ENCODE measurements at places on chromosomes 2 and 18.

GRCh38 chr2:15223887-15224286 lies 337.2 kb downstream of the NBAS start:
- peak; percentile 8 for DNase-seq

DNA sequence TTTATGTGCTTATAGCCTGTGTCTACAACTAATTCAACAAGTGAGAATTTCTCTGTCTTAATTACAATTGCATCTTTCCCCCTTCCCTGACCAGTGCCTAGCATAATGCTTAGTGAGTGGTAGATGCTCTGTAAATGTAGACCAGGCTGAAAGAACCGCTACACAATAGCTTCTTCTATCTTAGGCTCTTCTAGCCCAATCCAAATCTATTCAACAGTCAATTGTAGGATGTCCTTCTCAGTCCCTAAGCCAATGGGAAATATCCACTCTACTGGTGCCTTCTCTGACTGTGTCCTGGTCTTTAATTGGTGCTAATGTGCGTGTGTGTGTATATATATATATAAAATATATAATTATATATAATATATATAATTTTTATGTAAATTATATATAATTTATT lies 34.1 kb upstream of the GCC2 start:
- no peak for DNase-seq

DNA sequence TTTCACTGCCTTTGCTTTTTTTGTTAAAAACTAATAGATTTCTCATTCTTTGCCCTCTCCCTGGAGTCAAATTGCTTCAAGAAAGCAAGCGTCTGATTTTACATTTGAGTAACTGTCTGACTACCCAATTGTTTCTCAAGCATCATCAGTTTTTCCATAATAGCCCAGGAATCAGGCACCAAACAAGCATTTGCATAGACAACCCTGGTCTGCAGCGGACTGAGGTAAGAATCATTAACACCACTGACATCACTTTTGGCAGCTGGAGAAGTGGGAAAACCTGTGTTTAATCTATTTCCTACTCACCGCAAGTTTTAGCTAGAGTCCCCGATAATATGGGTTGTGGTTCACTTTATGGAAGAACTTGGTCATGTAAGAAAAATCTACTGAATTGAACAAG lies 55.7 kb downstream of the IRS1 start:
- DNase-seq, result no peak

- DNase-seq, result peak; percentile 70
Measured at GRCh38 chr2:121071034-121071504, 213.9 kb downstream of the TFCP2L1 start.

GRCh38 chr2:127324635-127325034 lies 30.7 kb upstream of the ERCC3 start:
- peak; percentile 45 for DNase-seq

DNA sequence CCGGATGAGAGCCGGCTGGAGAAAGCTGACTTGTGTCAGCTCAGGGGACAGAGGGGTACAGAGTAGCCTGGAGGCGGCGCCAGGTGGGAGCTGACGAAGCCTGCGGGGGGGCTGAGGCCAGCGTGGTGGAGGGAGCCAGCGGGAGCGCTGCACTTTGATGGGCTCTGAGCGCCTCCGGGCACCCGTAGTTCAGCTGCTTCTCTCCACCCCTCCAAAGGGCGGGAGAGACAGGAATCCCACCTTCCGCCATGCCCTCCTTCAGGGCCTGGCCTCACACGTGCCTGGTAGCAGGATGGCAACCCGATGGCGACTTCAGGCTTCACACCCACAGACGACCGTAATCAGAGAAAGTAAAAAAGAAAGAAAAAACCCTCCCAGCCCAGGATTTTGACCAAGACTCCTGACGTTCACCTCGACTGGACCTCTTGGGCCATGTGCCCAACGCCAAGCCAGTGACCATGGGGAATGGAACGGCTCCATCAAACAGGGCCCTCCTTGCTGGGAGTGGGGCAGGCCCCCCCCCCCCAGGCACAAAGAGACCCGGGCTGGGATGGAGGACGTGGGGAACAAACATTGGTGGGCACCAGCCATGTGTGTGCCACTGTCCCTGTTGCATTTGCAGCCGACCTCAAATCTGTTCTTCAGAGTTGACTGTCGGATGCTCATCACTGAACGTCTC lies 60.7 kb upstream of the ASAP2 start:
- DNase-seq, result no peak

DNA sequence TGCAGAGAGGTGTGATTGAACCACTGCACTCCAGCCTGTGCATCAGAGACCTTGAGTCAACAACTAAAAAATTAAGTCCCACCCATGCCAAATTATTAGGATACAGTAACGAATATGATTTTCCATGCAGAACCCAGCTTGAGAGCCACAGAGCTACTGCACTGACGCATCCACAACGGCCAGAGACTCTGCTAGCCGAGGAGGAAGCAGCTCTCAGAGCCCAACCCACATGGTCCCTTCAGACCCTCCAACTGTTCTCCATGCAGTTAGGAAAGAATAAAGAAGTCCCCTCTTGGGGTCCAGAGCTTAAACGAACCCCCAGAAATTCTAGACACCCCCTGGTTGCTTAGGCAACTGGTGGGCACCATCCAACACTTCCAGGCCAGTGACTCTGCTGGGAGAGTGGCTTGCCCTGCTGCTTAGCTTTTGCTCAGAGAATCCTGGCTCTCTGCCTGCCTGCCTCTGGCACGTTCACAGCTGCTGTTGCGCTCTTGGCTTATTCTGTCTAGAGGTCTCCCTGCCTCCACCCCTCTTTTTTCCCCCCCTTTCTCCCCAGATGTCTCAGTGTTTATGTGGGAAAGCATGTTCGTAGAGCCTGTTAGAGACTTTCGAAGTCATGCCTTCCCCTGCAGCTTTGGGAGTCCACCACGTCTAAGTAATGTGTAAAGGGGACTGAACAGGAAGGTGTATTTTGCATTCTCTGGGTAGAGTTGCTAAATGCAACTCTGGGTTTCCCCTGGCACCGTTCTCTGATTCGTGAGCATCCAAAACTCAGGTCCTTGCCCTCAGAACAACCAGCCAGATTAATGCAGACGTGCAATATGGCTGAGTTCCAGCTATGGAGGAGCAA lies 26.0 kb upstream of the SP3 start:
- DNase-seq, result no peak

- no peak for DNase-seq
Measured at GRCh38 chr2:135471106-135471505, 59.9 kb downstream of the ZRANB3 start.

DNA sequence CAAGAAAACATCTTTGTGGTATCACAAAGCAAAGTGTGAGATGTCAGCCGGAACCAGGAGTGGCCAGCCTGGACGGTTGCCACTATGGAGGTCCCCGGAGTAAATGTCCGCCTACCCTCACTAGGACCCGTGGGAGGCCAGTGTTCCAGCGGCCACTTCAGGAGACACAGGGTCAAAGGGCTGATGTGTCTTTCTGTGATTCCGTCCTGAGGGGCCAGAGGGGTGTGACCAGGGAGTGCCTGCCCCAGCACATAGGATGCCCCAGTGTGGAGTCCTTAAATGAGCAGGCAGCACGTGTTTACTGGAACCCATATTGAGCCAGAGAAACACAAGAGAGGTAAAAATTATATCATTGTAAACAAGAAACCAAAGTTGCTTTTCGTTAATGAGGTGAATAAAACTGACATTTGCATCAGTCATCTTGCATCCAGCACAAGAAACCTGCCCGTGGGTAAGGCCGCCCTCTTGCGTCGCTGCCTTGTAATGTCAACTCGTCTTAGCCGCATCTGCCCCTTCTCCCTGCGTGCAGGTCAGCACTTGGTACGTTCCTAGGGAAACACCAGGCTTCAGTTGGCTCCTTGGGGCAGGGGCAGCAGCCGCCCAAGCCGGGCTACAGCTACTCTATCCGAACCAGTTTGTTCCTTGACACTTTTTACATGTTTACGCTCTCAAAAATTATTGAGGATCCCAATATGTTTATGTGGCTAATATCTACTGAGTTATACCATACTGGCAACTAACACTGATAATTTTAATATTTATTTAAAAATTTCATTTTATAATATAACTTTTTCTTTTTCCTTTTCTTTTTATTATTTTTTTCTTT lies 46.7 kb upstream of the LAPTM4A start:
- peak; percentile 94 for DNase-seq

DNA sequence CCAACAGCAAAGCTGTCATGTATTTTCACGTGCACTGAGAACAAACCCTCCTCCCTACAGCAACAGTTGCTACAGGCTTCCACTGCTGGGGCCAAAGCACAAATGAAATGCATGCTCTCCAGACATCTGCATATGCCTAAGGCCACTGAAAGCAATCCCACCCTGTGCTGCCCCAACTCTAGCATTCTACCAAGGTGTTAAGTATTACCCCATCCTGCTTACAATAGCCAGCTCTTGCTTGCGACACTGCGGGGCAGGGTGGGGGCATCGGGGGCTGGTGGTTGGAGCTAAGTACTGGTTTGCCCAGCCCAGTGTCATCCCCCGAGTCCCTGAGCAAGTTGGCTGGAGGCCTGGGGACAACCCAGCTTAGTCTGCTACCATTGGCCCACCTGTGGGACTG lies 742.5 kb downstream of the TDRD15 start:
- no peak for DNase-seq

DNA sequence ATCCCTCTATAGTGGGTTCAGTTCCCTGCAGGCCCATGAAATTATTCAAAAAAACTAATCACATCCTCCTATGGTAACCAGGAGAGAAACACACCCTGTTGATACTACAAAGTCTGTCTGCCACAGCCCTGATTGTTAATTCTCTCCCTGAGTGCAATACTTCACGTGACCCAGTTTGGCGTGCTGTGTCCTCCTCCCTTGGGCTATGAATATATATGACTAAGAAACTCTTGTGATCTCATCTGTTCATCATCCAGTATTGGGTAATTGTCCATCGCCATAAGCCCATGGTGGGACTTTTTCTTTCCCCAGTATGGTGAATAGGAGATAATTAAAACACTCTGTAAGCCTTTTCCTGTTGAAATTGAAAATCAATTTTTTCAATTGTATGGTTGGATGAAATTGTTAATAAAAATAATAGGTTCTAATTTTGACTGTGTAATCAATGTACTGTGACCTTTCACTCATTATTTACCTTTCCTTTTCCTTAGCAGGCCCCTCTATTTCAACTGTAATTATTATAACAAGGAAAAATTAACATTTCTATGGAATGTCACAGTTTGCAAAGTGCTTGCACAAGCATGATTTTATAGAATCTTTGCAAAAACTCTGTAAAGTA lies 1822.6 kb downstream of the SUCLG1 start:
- no peak for DNase-seq

- no peak for DNase-seq
Measured at GRCh38 chr2:223232285-223232684, 180.3 kb downstream of the KCNE4 start.

GRCh38 chr18:59484561-59485328 lies 125.7 kb upstream of the LMAN1 start:
- DNase-seq, result no peak

GRCh38 chr18:62601871-62602270 lies 79.0 kb downstream of the ZCCHC2 start:
- DNase-seq, result no peak

DNA sequence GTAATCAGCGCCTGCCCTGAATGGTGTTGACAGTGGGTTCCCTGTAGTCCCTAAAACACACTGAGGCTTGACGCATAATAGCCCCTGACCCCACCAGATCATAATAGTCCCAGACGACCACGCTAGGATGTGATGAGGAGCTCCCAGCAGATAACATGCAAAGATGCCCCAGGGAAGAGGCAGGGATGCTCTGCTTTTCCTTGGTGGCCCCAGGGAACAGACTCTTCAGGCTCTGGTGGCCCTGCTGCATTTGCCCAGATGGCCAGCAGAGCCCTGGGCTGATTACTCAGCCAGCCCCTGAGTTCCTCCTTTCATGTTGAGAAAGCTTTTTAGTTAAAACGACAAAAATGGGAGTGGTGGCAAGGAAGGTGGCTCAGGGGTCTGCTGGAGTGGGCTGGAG lies 5.9 kb upstream of the NCKAP5 start:
- DNase-seq, result no peak

DNA sequence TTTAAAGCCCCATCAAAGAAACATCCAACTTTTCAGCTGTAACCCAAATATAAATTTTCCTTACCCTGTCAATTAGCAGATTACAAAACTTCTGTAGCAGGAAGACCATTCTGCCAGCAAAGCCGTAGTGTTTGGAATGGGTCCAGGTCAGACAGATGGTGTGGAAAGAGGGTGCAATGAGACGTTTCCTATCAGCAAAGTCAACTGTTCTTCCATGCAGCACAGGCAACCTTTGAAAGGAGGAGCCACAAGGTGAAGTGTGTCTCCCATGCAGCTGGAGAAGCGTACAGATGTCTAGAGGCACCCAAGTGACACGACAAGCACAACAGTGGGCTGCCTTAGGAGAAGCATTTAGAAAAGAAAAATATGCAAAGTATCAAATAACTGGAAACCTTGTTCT lies 83.7 kb downstream of the SP3 start:
- DNase-seq, result no peak

DNA sequence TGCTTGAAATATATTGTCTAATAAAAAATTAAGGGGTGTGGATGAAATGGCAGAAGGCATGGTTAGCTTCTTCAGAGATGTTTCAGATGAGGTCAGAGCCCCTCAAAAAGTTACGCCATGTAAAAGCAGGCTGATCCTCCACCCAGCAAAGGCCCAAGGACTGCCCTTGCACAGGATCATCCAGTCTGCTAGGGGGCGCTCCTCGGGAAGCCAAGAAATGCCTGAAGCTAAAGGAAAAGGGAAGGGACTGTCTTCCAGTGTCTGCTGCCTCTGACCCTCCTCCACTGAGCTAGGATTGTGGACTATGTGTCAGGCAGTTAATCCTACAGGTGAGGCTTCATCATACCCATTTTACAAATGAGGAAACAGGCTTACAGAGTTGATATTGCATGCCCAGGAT lies 33.8 kb upstream of the TEX51 start:
- DNase-seq, result no peak

GRCh38 chr2:170394641-170395387 lies 216.9 kb downstream of the MYO3B start:
- DNase-seq, result no peak

- DNase-seq, result no peak
Measured at GRCh38 chr2:56754627-56755026, 570.8 kb downstream of the CCDC85A start.

DNA sequence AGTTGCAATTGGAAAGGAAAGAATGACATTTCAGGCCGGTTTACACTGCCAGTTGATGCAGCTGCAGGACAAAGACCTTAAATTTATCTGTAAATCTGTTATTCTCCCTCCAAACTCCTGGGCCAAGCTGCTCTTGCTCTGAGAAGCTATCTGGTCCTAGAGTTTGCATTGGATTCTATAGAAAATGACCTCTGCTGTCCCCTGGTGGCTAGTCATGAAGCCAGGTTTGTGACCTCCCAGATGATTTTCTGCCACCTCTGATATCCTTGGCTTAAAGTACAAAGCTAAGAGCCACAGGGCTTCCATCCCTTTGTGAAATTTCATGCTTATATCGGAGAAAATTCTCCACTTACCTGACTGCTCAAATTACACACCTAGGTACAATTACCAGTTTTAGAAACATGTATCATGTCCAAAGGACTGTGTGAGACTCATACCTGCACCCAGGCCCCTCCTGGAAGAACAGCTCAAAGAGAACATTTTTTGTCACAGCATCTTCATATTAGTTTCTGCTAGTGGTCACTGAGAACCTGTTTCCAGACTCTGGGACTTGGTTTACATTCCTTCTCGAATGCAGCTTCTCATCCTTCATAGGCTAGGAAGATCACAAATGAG lies 28.9 kb upstream of the IER3IP1 start:
- DNase-seq, result peak; percentile 5
